NCI-H524 (cell line): ENCODE measurements at places on chromosomes 11 and 22.

DNA sequence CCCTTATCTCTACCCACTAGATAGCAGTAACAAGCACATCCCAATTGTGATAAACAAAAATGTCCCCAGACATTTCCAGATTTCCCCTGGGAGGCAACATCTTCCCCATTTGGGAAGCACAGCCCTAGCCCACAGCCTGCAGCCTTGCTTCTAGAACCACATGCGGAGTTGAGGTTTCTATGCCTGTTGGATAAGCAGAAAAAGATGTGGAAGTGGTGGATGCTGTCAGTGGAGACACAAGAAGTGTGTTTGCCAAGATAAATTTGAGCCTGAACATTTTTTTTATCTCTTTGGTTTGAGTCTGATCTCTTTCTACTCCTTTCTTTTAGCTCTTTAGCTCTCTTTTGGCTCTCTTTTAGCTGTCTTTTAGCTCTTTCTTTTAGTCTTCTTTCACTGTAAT, 884.5 kb downstream of the NTM start:
- DNase-seq, result no peak

- DNase-seq, result no peak
Observed at GRCh38 chr11:71115770-71116692, 136.3 kb downstream of the SHANK2 start.

DNA sequence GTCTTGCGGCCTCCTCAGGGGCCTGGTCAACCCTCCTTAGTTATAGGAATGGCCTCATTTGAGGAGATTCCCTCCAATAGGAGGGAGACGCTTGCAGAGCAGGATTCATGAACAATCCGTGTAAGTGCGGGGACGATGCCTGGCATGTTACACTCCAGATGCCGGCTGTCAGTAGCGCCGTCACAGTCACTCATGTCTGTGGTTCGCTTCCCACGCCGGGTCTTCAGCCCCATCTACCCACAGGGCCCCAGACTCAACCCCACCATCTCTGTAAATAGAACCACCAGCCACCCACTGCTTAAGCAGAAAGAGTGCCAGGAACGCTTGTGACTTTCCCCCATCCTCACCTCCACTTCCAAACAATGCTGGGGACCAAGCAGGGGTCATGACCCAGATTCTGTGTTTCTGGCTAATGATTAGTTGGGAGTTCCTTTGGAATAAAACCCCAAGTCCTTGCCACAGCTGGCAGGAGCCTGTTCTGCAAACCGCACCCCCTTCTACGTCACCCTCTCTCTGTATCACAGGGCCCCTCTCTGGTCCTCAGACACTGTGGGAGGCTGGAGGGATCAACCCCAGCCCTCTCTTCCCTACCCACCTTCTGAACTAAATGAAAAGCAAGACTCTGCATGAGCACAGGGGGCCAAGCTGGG, 38.8 kb upstream of the TOLLIP start:
- DNase-seq, result no peak

GRCh38 chr22:26646158-26646557, 11.2 kb upstream of the MIAT start:
- DNase-seq, result no peak

DNA sequence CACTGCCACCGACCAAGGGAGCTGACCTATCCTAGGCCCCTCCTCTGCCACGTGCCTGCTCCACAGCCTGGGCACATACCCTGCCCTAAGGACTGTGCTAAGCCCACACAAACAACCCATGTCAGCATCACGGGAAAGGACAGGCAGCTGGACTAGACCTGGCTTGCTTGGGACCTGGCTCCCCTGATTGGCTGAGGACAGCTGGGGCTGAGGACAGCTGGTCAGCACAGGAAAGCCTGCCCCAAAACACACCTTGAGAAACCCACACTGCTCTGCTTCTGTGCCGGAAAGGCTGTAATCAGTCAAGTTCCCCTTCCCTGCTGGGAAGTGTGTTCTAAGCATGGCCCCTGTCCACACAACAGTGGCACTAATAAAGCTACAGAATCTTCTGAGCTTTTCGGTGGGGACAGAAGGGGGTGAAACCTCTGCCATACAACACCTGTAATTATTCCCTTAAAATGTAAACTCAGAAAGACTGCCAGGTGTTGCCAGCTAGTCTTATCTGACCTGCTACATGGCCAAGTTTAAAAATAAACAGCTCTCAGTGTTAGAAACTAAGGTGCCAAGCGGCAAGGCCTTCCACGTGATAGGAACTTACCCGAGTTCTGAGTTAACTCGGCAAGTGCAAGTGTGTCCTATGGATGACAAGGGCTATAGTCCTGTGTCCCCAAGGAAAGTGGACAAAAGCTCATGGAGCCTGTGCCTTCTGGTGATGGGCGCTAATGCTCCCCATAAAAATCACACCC, 35.7 kb upstream of the ARFGAP3 start:
- DNase-seq, result no peak

GRCh38 chr22:19622061-19622441, 92.3 kb upstream of the SEPTIN5 start:
- no peak for DNase-seq

- no peak for DNase-seq
Observed at GRCh38 chr11:32033067-32033466, 57.8 kb upstream of the RCN1 start.

DNA sequence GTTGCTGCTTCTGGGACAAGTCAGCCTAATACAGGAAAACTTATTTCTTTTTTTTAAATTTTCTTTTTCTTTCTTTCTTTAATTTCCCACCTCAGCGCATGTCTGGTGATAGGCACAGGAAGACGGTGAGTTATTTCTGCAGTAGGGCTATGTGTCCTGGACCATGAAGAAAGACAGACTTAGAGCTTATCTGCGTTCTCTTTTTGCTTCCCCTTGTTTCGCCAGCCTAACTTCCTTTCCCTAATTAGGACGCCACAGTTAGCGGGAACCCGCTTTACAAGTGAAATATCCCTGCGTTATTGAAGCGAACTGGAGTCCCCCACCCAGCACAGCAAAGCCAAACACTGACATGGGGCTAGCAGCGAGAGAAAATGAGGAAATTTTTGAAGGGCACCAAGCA, 8.6 kb downstream of the OR6M1 start:
- DNase-seq, result peak; percentile 33

DNA sequence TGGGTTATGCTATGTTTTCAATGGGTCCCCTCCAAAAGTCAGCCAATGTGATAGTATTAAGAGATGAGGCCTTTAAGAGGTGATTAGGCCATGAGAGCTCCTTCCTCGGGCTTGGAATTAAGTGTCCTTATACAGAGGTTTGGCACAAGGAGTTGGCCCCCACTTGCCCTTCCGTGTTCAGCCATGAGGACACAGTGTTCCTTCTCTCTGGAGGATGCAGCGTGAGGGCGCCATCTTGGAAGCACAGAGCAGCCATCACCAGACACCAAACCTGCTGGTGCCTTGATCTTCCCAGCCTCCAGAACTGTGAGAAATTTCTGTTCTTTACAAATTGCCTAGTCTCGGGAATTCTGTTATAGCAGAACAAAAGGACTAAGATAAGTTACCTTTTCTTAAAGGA, 26.9 kb downstream of the POU2AF3 start:
- DNase-seq, result no peak

DNA sequence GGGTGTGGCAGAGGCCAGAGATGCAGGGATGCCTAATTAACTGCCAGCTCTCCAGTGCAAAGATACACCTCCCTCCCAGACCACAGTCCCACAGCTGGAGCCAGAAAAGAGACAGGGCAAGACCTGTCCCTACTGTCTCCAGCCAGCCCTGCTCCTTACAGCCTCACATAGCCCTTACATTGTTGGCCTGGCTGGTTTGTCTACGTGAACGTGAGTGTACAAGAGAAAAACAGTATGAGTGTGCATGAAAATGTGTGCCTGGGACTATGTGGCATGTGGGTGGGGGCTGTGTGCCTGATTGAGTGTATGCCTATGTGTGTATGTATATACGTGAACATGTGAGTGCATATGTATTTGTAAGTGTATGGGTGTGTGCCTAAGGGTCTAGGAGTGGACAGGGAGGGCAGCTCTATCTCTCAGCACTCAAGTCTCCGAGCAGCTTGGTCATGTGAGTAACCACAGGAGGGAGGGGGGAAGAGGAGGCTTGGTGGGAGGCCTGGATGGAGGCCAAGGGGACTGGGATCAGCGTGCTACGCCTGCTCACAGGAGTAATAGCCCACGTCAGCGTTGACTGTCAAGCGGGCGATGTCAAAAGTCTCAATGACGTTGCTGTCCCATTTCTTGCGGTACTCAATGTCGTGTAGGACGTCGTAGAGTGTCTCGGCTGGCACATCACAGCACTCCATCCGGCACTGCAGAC, 6.6 kb upstream of the ARAP1 start:
- DNase-seq, result no peak

DNA sequence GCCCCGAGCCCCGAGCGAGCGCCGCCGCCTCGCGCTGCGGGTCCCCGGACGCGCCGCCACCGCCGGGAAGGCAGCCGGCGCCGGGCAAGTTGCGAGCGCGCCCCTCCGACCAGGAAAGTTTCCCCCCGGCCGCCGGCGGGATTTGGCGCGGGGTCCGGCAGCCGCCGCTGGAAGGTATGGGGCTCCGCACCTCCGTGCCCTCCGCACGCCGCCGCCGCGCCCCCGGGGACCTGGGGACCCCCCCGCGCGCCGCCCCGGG, 281 bp downstream of the TSPAN18 start:
- DNase-seq, result no peak

- DNase-seq, result no peak
Observed at GRCh38 chr11:122599434-122599833, 56.1 kb upstream of the UBASH3B start.

- DNase-seq, result peak; percentile 14
Observed at GRCh38 chr11:84799112-84799511, 828.0 kb downstream of the DLG2 start.

DNA sequence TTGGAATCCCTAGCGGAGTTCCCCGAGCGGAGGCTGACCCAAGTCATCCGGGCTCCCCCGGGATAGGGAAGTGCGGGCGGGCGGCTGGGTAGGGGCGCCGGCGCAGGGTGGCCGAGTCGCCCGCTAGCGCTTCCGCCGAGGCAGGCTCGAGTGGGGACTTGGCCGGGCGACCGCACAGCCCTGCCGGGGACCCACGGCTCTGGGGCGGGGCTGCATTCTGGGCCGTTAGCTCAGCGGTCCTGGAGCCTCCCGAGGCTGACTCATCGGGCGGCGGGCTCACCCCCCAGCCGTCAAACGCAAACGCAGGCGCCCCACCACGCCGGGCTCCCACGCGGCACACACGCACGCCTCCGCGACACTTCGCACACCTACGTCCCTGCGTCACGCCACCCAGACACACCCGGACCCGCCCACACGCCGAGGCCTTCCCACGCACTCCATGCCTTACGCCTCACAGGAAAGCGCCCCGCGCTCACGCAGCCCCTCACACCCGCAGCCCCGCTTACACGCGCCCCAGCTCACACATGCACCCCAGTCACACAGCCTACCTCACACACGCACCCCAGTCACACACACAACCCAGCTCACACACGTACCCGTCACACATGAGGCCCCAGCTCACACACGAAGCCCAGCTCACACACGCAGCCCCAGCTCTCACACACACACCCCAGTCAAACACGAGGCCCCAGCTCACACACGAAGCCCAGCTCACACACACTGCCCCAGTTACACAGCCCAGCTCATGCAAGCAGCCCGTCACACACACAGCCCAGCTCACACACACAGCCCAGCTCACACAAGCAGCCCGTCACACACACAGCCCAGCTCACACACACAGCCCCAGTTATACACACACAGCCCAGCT, 1.2 kb downstream of the PHLDB1 start:
- DNase-seq, result no peak

- DNase-seq, result no peak
Observed at GRCh38 chr11:5592615-5593014, 3.8 kb upstream of the TRIM6 start.

DNA sequence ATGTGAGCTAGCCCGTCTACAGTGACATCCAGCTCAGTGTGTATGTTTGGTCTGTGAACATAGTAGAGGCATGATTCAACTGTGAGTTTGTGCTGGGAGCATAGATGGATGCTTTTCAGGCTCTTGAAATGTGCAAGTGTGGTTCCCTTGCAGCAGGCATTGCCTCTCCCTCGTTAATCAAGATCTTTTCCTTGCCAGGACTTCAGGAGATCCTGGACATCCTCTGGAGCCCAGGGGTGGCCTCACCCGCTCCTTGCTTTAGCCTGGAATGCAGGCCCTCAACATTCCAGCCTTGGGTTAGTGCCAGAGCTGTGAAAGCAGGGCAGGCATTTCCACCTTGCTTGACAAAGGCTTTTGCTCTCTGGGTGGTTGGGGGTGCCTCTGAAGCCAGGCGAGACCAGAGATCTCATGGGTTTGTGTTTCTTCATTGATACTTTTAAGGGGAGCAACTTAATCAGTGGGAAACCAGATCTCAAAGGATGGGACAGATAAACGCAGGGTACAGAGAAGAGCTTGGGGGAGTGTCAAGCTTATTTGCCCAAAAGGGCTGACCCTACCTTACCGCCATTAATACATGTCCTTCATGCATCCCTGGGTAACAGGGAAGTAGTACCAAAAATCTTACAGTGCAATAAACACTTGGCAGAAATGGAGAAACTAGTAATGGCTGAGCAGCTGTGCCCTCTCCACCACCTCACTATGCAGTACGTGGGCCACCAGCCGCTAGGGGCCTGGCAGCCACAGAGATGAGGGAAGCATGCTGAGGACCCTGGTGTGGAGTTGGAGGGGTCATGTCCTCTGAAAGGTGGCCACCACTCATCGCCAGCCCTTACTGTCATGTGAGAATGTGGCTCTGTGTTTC, 72.1 kb downstream of the PTPRJ start:
- DNase-seq, result no peak

- no peak for DNase-seq
Observed at GRCh38 chr11:9899676-9900075, 235.8 kb downstream of the SWAP70 start.

GRCh38 chr11:94128746-94129511, at the start of gene PANX1:
Gene PANX1 (plus strand): TSS chr11:94128841. CDS start chr11:94129313, 472 bp downstream.
- peak; percentile 78 for DNase-seq

GRCh38 chr11:9120664-9121468, 29.5 kb upstream of the SCUBE2 start:
- DNase-seq, result peak; percentile 29

DNA sequence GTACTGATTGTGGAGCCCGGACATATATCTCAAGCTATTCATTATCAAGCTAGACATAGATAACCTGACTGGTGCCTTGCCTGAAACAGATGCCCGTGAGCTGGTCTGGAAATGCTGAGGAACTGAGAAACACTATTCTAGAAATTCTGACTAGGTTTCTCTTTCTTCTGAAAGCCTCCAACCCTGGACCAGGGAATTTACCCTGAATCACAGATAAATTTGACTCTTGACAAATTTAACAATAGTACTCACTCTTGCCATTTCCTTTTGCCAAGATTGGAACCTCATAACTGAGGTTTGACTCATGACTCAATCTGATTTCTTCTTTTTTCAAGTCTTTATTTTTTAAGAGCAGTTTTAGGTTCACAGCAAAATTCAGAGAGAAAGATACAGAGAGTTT, 189.6 kb upstream of the SYN3 start:
- DNase-seq, result no peak

GRCh38 chr11:100294748-100295147, 392.3 kb upstream of the ARHGAP42 start:
- DNase-seq, result no peak

- DNase-seq, result no peak
Observed at GRCh38 chr11:130592056-130592455, 143.6 kb downstream of the ADAMTS15 start.

- DNase-seq, result no peak
Observed at GRCh38 chr11:13269775-13270174, 7.8 kb upstream of the BMAL1 start.

- no peak for DNase-seq
Observed at GRCh38 chr22:28915969-28916368, 32.6 kb downstream of the ZNRF3 start.
